ENCODE measurements at places on chromosomes 7 and 10.

- DNase-seq: no peak
These were observed 181.5 kb upstream of the PLXNA4 start for GRCh38 chr7:132757783-132758182.

DNA sequence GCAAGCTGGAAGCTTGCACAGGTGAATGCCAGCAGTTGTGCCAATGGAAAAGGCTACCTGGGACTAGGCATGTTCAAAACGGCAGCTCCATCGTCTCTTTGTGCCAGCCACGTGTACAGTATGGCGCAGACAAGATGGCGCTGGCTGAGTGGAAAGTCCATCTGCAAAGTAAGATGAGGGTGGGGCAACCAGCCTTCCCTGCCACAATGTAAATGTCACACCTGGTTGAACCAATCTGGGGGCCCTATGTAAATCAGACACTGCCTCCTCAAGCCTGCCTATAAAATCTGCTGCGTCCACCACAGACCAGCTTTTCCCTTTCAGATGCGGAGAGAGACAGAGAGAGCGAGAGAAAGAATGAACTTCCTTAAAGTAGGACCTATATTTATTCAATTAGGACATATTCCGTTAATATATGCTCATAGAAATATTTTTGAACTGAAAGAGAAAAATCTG lies 18.5 kb upstream of the C7orf33 start:
- no peak for DNase-seq

- DNase-seq: no peak
These were observed 16.3 kb upstream of the PLCE1 start for GRCh38 chr10:93977442-93977841.

DNA sequence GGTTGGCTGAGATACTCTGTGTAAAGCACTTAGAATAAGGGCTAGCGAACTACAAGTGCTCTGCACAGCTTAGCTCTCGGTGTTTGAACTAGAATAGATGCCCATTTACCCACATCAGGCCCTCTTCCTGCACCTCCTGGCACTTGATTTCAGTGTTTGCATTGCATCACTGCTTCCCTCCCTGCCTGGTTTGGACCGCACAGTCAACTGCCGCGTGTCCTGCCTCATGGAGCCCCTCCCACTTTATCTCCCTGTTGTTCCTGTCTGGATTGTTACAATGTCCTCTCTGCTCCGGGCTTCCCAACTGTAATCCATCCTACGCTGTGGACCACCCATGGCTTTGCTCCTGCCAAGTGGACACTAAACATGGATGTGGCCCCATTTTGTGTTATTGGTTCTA lies 2.3 kb downstream of the FAM107B start:
- no peak for DNase-seq

DNA sequence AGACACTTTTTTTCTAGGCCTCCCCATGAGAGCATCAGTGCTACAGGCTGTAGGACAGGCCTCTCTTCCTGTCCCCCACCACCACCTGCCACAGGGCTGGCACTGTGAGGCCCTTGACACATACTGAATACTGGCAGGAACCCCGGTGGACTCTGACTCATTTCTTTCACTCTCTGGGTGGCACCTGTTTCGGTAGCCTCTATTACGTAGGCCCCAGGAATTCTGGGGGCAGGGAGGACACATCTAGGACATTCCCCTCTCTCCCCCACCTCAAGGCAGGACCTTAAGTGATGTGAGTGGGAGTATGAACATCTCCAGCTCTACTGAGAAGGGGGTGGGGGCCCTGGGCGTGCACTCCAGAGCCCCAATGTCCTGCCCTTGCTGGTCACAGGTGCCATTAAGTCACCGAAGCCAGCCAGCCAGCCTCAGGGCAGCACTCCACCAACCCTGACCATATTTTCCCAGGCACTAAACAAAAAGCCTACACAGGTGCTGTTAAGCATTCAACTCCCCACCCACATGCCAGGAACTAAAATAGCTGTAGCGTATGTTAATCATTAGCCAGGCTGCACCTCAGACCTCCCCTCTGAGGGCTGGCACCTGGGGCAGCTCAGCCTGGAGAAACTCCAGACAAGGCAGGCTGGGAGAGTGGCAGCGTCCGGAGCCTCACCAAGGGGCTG lies 8.9 kb downstream of the ANXA11 start:
- DNase-seq: peak; percentile 39

GRCh38 chr7:107638594-107638993 lies 22.0 kb upstream of the SLC26A4 start:
- no peak for DNase-seq

DNA sequence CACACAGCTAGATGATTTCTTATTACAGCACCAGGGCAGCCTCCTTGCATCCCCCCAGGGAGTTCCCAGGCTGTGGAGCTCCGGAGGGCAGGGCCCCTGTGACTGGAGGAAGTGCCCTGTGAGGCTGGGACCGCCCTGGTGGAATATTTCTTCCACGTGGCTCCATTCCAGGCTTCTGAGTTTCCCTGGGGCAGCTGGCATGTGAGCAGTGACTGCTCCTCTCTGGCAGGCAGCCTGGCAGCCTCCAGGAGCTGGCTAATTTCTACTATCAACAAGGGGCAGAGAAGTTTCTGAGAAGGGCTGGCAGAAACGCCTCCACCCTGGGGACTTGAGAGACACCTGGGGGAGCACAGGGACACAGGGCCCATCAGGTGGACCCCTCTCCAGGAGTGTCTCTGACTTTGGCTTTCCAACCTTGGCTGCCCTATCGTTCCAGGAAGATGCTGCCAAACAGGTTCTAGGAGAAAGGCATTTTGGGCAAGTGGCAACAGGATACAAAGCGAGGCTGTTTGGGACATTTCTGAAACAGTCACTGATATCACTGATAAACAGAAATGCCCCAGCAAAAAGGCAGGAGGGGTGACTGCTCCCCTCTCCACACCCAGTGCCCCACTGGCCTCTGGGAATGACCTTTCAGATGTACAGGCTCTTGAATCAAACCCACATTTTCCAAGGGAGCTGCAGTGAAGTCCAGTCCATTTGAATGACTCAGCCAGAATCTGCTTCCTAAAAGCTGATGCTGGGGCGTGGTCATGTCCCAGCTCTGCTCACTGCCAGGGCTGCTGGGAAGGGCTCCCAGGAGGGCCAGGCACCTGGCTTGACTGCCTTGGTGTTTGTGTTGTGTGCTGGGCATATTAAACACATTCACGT lies 16.1 kb downstream of the MYOF start:
- no peak for DNase-seq

DNA sequence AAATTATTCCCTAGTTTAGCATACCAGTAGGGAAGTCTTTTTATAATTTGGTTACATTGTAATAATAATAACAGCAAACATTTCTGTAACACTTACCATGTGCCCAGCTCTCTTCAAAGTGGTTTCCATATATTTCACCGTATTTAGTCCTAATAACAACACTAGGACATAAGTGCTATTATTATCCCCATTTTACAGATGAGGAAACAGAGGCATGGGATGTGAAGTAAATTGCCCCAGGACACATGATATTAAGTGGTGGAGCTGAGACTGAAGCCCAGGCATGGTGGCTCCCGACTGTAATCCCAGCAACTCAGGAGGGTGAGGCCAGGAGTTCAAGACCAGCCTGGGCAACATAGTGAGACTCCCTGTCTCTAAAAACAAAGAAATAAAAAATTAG lies 5.1 kb downstream of the PHYH start:
- DNase-seq: no peak

DNA sequence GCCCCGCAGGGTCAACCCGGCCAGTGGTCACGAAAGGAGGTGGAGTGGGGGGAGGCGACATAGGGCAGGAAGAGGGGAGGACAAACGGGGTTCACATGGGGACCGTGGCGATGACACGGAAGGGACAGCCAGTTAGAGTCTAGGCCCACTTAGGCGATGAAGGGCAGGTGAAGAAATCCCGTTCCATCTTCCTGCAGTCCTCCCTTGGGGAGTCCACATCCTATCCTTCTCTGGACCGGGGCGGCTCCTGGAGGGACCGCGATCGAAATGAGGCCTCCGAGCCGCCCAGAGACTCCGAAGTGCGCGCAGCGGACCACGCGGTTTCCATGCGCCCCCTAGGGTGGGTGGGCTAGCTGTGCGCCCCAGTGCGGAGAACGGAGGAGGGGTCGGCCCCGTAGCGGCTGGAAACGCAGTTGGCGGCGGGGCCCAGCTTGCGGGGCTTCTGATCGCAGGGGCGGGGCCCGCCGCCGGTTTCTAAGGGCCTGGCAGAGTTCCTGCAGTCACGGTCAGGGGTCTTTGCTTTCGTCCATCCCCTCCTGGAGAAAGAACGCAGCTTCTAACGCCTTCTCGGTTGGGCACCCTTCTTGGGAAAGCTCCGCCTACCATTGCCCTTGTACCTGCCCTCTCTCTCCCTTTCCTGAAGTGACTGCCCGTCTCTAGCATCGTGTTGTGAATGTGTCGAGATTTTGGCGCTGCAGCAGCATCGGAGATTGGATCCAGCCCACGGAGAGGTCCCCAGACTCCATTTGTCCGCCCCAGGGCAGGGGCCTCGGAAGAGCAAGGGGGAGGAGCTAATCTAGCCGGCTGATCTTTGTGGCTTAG lies 17.9 kb upstream of the TMEM225B start:
- peak; percentile 43 for DNase-seq

GRCh38 chr10:14478604-14479003 lies 147.9 kb upstream of the FRMD4A start:
- DNase-seq: no peak

- DNase-seq: no peak
These were observed 13.3 kb upstream of the MIOS start for GRCh38 chr7:7553386-7553785.

DNA sequence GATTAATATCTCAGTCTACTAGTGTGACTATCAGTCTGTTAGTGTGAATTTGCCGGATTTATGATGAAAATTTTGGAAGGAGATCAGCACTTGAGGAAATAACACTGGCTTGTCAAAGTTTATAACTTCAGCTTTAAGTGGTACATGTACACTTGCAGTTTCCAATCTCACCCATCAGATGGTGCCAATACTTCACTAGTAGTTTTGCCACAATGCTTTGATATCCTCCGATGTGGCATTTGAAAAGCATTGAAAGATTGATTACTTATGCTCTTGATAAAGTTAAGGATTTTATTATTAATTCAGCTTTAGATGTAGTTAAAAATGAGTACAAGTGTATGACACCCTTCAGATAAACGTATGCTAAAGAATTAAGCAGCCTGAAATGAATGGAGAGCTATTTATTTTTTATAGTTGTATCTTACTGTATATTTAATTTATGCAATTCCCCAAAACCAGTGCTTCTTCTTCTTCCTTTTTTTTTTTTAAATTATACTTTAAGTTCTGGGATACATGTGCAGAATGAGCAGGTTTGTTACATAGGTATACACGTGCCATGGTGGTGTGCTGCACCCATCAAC lies 98.2 kb downstream of the ANLN start:
- DNase-seq: no peak

DNA sequence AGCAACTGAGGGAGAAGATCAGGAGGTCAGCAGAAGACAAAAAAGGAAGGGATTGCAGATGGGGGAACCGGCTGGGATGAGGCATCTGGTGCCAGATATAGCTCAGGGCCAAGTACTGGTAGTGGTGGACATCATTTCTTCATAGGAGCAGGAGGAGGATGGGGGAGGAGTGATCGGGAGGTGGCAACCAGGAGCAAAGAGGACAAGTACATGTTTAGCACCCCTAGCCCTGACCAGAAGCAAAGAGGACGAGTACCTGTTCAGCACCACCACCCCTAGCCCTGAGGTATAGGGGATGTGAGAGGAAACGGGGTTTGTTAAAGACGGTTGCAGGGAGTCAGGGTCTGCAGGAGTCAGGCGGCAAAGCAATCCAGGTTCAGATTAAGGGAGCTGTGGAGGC lies 84.5 kb upstream of the NPS start:
- DNase-seq: no peak

DNA sequence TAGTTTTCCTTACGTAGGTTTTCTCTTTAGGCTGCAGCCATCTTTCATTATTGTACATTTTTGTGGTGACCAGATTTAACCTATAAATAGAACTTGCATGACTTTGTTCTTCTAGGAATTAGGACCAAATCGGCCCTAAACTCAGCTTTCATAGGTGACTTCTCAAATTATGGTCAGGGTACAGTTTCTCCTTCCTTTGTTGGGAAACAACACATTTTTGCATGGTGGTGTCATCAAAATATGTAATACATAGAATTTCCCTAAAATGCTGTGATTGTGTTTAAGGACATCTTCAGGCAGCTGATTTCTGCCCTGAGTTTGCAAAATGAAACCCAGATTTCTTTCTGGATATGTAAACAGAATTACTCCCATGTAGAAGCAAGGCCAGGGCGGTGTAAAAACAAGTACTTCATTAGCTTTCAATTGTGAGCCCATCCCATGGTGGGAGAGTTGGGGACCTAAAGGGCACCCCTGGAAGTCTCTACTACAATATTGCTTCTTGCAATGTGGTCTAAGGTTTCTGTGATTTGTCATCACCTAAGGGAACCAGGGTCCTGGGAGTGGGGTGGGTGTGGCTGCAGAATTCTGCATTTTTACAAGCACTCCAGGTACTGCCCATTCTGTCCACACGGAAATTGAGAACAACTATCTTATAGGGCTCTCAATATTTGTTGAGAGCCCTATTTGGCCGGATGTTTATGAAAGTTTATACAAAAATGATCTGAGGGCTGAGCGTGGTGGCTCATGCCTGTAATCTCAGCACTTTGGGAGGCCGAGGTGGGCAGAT lies 121.0 kb upstream of the FAM171A1 start:
- no peak for DNase-seq

DNA sequence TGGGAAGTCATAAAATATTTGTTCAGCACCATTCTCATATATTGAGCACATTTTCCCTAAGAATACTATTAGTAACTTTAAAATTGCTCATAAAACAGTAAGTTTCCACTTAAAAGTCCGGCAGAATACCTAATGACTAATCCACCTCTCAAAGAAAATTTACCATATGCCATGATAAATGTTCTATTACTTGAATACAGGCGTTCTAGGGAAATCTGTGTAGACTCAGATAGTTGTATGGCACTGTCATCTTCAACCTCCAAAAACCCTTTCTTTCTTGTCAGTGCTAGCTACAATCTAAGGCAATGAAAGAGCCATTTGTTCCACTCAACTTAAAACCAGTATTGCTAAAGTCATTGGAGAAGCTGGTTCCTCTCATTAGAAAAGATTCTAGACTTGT lies 7.3 kb downstream of the GPR37 start:
- no peak for DNase-seq

DNA sequence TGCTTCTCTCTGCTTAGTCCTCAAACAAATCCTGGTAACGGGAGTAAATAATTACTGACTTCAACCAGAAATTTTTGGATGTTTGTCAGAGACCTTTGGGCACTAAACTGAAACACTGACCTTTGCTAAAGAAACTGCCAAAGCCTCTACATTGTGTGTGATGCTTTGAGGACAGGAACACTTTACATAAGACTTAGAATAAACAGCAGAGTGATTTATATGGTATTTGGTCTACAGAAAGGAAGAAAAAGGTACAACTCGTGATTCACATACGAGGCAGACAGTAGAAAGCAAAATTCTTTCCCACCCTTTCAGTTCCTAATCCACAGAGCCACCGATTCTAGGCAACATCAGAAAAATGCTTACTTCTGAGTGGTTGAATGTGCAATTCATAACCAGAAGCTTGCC lies 59.8 kb downstream of the SLC16A12 start:
- no peak for DNase-seq

DNA sequence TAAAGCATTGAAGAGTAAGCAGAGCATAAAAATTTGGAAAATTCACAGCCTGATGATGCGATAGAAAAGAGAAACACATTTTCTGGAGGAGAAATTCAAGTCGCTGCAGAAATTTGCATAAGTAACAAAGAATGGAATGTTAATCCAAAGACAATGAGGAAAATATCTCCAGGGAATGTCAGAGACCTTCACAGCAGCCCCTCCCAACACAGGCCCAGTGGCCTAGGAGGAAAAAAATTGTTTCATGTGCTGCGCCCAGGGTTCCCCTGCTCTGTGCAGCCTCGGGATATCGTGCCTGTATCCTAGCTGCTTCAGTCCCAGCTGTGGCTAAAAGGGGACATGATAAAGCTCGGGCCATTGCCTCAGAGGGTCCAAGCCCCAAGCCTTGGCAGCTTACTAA lies 206.8 kb downstream of the TPK1 start:
- DNase-seq: no peak
